ENCODE measurements at places on chromosomes 1 and 21. TPM values are rescaled to one million over a fixed set of nuclear protein-coding genes. Genes with fewer than 3 reads are reported as not detected.

Gene DRAXIN
- not detected for total RNA-seq

Gene HSD3B1
- total RNA-seq = not detected

Gene AQP10
- total RNA-seq = not detected

Gene C4BPA
- total RNA-seq = 0.52 TPM

Gene C1orf226
- total RNA-seq = 0.52 TPM

Gene PLA2G2C
- not detected for total RNA-seq

Gene PRKAB2
- 13.6 TPM for total RNA-seq

Gene PRDM16
- 4.7 TPM for total RNA-seq

Gene KRTAP10-3
- total RNA-seq = not detected

Gene LCE3D
- not detected for total RNA-seq

Gene A3GALT2
- total RNA-seq = not detected

Gene GRHL3
- not detected for total RNA-seq

Gene LRRC52
- 0.52 TPM for total RNA-seq

Gene CHIA
- not detected for total RNA-seq

Measured in skeletal muscle tissue (tissue), 5 donors.